Natural killer cell treated with Interleukin-12 subunit alpha and Interleukin-12 subunit beta and Interleukin-15 and Interleukin-18, amount 100 ng/mL, for 72 hours (primary cell): ENCODE measurements at places on chromosomes 16 and 17. TPM values are rescaled to one million over a fixed set of nuclear protein-coding genes. Genes with fewer than 3 reads are reported as not detected.

GRCh38 chr17:27456681-27457359 is 572 bp downstream of the KSR1 start:
- DNase-seq, result no peak

DNA sequence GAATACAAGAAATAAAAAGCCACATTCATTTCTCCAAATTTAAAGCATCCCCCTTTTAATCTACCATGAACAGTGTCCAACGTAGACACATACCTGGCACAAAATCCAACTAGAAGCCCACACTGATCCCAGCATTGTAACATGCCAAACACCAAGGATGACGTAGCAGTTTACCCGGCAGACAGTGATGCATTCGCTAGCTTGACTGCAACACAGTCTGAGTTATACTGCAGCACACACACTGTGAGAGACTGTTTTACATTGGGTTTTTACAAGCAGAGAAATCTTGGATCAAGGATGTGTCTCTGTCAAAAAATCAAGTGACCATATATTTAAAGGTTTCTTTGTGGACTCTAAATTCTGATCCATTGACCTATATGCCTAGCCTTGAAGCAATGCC is 74.5 kb upstream of the C17orf78 start:
- no peak for DNase-seq

The ZNF48 gene
- 14.7 TPM for total RNA-seq

The ZNF747 gene
- total RNA-seq, result 10.3 TPM
